ENCODE measurements at places on chromosomes 12 and 14. TPM values are rescaled to one million over a fixed set of nuclear protein-coding genes. Genes with fewer than 3 reads are reported as not detected.

DNA sequence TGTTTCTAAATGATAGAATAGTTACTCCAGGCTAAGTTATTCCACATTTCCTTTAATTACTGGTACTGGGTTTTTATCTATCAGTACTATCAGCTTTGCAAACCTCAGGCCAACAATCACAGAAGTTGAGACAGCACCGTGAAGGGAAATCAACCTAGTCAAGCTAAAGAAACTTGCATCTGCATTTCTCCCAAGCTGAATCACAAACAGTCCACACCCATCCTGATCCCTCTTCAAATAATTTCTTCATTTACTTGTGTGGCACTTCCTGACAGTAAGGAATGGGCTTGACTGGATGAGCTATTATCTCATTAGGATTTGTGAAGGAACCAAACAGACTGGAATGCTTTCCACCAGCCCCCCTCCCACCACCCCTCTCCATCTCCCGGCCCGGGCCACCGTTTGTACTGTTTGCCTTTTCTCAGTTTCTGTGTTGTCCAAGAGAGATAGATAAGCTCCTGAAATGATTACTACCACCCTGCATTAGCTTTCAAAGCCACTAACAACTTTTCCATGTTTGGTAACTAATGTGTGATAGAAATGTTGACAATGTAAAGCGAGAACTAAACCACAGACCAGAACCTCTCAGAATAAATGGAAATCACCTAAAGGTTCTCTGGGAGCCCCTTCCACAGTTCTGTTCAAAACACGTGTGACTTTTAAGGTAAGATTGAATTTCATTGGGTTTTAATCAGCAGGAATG, 236.3 kb downstream of the SLC25A21 start:
- no peak overlapping the region for H3K4me3 ChIP-seq
- no peak overlapping the region for H3K27ac ChIP-seq
- H3K27me3 ChIP-seq: no peaks in the 10 kb centered on the region
- no peak for DNase-seq
- no peaks in the 10 kb centered on the region for H3K4me1 ChIP-seq

DNA sequence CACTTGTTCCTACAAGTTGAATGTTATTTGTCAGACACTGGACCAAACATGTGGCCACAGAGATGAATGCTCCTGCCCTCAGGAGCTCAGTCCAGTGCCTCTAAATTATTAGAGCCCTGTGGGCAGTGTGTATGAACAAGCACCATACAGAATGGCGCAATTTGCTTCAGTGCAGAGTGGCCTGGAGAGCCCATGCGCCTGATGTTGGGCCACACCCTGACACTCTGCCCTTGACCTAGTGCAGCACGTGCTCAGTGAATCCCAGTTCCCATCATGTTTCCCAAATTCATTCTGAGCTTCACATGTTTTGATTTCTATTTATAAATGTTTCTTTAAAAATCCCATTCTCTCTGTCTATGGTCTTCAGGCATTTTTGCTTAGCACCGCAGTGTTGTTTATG, 116.8 kb downstream of the PRMT8 start:
- peak; percentile 71 for DNase-seq
- no peaks in the 10 kb centered on the region for H3K36me3 ChIP-seq
- H3K27ac ChIP-seq: peak overlapping the region; percentile 59
- no peaks in the 10 kb centered on the region for H3K27me3 ChIP-seq
- peaks cover 29% of the 10 kb centered on the region for H3K4me1 ChIP-seq
- H3K4me3 ChIP-seq: no peak overlapping the region

DNA sequence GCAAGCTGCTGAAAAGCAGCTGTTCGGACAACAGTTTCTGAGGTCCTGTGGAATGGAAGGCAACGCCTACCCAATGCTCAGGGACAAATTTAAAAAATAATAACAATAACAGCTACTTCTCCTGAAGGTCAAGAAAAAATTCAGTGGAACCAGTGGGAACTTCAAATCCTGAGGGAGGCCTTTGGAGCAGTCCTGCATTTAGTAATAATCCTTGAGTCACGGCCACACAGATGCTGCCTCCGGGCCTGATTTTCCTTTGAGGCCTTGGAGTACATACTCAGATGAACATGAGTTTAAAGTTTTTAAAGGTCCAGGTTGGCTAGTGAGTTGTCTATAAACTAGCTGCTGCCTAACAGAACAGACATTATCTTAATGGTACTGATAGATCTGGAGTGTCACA, 268.0 kb downstream of the MSRB3 start:
- H3K4me1 ChIP-seq: no peaks in the 10 kb centered on the region
- H3K36me3 ChIP-seq: no peaks in the 10 kb centered on the region
- no peak overlapping the region for H3K27ac ChIP-seq
- H3K4me3 ChIP-seq: no peak overlapping the region
- H3K27me3 ChIP-seq: no peaks in the 10 kb centered on the region
- DNase-seq: no peak

CBX5 gene
- total RNA-seq: 119 TPM

SSTR1 gene
- total RNA-seq: 2.3 TPM

GRCh38 chr14:61765225-61765943, 3.2 kb downstream of the SNAPC1 start:
- H3K4me3 ChIP-seq: no peak overlapping the region
- H3K4me1 ChIP-seq: peaks cover 1% of the 10 kb centered on the region
- no peaks in the 10 kb centered on the region for H3K27me3 ChIP-seq
- H3K36me3 ChIP-seq: no peaks in the 10 kb centered on the region
- no peak overlapping the region for H3K27ac ChIP-seq

DNA sequence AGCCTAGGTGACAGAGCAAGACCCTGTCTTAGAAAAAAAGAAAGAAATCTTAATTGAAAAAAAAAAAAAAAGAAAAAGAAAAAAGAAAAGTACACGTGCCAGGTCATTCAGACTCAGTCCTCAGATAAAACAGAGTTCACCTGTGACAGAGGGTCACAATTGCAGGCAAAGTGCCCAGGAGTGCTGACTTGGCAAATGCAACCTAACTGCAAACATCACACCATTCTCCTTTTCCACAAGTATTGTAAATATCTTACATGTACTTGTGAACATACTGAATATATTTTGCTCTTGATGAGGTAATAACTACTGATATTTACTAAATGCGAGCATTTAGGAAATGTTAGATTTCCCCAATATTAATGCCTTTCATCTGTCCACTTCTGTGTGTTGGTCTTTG, 9.0 kb upstream of the COL2A1 start:
- H3K36me3 ChIP-seq: no peaks in the 10 kb centered on the region
- H3K4me3 ChIP-seq: no peak overlapping the region
- no peaks in the 10 kb centered on the region for H3K27me3 ChIP-seq
- no peak overlapping the region for H3K27ac ChIP-seq

KRT76 gene
- not detected for total RNA-seq

GRCh38 chr14:30882431-30882830, 8.1 kb downstream of the COCH start:
- no peak overlapping the region for H3K4me3 ChIP-seq
- no peaks in the 10 kb centered on the region for H3K4me1 ChIP-seq
- H3K36me3 ChIP-seq: no peaks in the 10 kb centered on the region
- no peak for DNase-seq

CLEC2A gene
- total RNA-seq: not detected

DNA sequence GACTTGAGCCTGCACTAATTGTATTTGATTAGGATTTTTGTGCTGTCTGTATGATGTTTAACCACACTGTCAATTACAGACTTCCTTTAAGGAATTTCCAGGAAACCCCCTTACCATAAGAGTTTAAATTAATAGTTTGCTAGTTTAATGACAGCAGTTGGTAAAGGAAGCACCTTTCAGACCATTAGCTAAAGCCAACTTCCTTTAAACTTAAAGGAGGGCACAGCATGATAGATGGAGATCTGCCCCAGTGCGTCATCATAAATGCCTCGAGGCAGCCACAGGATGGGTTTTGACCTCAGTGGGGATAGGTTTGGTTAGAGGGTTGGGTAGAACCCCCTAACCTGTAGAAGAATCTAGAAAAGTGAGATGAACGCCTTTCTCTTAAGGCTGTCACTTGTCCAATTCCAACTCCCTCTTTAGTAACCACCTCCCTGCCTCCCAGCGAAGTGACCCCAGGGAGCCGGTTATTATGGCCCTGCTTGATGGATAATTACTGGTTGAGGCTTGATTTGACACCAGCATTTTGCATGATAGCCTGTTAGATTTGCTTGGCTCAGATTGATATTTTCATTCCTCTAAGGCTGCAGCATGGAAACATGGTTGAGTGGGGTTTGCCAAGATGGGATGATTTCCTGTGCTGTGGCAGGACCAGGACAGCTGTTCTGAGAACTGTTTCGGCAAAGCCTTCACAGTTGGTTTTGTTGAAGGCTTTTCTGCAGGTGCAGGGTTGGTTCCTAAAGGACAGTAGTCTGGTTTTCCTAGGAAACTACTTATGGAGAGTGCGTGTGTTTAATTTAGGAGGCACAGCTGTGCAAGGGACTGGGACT, 62.7 kb downstream of the CHST11 start:
- H3K4me1 ChIP-seq: peaks cover 6% of the 10 kb centered on the region
- no peaks in the 10 kb centered on the region for H3K36me3 ChIP-seq
- no peak overlapping the region for H3K27ac ChIP-seq
- no peak overlapping the region for H3K4me3 ChIP-seq

PZP gene
- 0.11 TPM for total RNA-seq

DNA sequence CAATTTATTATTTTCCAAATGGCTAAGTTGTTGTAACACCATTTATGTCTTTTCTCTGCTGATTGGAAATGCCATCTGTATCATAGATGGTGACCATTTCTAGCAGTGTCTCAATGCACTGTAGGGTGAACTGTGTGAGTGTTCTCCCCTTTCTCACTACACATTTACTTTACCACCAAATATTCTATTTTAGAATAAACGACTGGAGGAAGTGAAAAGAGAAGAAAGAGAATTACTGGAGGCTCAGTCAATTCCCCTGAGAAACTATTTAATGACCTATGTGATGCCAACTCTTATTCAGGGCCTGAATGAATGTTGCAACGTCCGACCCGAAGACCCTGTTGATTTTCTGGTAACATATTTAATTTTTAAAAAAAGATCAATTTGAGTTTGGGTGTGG, 15.5 kb upstream of the PAPOLA start:
- H3K4me1 ChIP-seq: no peaks in the 10 kb centered on the region
- DNase-seq: no peak
- H3K27me3 ChIP-seq: no peaks in the 10 kb centered on the region
- H3K36me3 ChIP-seq: no peaks in the 10 kb centered on the region

GRCh38 chr14:96390965-96391292, 999 bp upstream of the AK7 start:
- H3K4me3 ChIP-seq: peak overlapping the region; percentile 54
- no peak overlapping the region for H3K27ac ChIP-seq
- H3K4me1 ChIP-seq: peaks cover 5% of the 10 kb centered on the region
- H3K27me3 ChIP-seq: no peaks in the 10 kb centered on the region
- DNase-seq: no peak

DNA sequence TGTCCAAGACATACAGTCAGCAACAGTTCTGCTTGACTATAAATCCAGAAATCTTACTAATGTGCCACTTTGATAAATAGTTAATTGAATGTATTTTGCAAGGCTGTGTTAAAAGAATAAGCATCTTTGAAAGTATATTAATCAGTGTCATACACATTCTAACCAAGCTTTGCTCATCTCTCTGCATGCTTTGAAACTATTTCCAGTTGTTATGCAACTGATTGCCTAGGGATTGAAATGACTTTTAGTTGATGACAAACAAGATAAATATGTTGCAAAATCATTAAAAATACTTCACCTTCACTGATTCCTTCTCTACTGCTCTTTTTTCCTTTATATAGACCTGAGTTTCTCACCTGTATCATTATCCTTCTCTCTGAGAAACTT, 91.3 kb downstream of the AEBP2 start:
- peaks cover 3% of the 10 kb centered on the region for H3K4me1 ChIP-seq
- H3K27me3 ChIP-seq: no peaks in the 10 kb centered on the region
- H3K36me3 ChIP-seq: no peaks in the 10 kb centered on the region
- no peak for DNase-seq
- H3K4me3 ChIP-seq: no peak overlapping the region

- no peaks in the 10 kb centered on the region for H3K36me3 ChIP-seq
- DNase-seq: peak; percentile 22
- no peak overlapping the region for H3K4me3 ChIP-seq
- no peaks in the 10 kb centered on the region for H3K4me1 ChIP-seq
- H3K27me3 ChIP-seq: no peaks in the 10 kb centered on the region
Observed at GRCh38 chr12:27975222-27976136, 2.9 kb upstream of the PTHLH start.

GRCh38 chr12:15880721-15881120, 1.5 kb upstream of the STRAP start:
- peak overlapping the region; percentile 95 for H3K27ac ChIP-seq
- H3K36me3 ChIP-seq: no peaks in the 10 kb centered on the region
- H3K27me3 ChIP-seq: no peaks in the 10 kb centered on the region

GRCh38 chr14:64573109-64573508, 23.3 kb downstream of the PPP1R36 start:
- no peak overlapping the region for H3K27ac ChIP-seq
- DNase-seq: no peak
- H3K4me1 ChIP-seq: peaks cover 5% of the 10 kb centered on the region
- no peak overlapping the region for H3K4me3 ChIP-seq

- H3K36me3 ChIP-seq: no peaks in the 10 kb centered on the region
- H3K4me3 ChIP-seq: no peak overlapping the region
- DNase-seq: no peak
- H3K4me1 ChIP-seq: peaks cover 13% of the 10 kb centered on the region
- H3K27me3 ChIP-seq: no peaks in the 10 kb centered on the region
- no peak overlapping the region for H3K27ac ChIP-seq
Observed at GRCh38 chr14:103633391-103633790, 4.4 kb downstream of the KLC1 start.

GRCh38 chr14:54686219-54686870, 119.4 kb downstream of the SAMD4A start:
- no peak overlapping the region for H3K4me3 ChIP-seq
- peaks cover 17% of the 10 kb centered on the region for H3K4me1 ChIP-seq

DNA sequence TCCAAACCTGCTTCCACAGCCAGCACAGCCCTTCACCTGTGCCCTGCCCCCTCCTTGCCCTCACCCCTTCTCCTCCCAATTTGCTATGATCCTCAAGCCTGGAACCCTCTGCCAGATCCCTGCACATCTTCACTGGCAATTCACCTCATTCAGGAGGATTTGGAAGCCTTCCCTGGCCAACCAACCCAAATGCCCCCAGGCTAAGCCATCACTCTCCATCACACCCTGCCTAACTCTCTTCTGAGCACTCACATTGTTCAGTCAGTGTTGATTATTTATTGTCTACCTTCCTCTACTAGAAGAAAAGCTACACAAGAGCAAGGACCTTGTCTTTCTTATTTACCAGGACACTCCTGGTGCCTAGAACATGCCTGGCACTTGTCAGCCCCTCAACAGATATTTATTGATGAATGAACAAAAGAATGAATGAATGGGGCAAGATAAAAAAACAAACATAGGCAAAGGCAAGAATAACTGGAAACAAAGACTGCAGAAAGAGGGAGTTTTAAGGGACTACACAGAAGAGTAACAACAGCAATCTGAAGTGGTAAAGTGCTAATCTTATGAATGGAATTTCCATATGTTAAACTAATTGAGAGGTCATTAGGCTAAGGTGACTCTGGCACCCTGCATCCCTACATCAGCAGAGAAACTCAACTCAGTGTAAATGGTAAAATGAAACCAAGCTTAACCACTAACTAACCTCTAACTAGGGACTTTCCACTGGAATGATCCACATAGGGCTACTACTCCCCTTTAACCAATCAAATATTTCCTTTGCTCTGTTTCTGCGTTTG, 33.4 kb downstream of the TMTC1 start:
- H3K36me3 ChIP-seq: no peaks in the 10 kb centered on the region
- H3K27ac ChIP-seq: no peak overlapping the region
- no peaks in the 10 kb centered on the region for H3K4me1 ChIP-seq
